ENCODE measurements at places on chromosomes 12 and 14.
A peak's percentile ranks its signal among the peaks of the same experiment; 100 is the strongest.

DNA sequence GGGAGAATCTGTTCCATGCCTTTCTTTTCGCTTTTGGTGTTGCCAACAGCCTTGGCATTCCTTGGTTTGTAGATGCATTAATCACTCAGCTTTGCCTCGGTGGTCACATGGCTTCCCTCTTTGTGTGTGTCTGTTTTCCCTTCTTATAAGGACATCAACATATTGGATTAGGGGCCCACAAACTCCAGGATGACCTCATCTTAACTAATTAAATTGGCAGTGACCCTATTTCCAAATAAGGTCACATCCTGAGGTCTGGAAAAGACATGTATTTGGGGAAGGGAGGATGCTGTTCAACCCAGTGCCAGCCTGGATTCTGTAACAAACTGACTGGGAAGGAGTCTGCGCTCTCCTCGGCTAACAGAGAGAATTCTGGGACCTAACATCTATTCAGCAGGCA, 365.7 kb upstream of the FKBP4 start:
- no peak for DNase-seq

- DNase-seq = no peak
These were observed 255.2 kb upstream of the SFSWAP start for GRCh38 chr12:131455581-131456110.

GRCh38 chr14:62674563-62675237, 370.6 kb downstream of the KCNH5 start:
- DNase-seq = no peak

- peak; percentile 37 for DNase-seq
These were observed 26.6 kb downstream of the DDX24 start for GRCh38 chr14:94054401-94054800.

DNA sequence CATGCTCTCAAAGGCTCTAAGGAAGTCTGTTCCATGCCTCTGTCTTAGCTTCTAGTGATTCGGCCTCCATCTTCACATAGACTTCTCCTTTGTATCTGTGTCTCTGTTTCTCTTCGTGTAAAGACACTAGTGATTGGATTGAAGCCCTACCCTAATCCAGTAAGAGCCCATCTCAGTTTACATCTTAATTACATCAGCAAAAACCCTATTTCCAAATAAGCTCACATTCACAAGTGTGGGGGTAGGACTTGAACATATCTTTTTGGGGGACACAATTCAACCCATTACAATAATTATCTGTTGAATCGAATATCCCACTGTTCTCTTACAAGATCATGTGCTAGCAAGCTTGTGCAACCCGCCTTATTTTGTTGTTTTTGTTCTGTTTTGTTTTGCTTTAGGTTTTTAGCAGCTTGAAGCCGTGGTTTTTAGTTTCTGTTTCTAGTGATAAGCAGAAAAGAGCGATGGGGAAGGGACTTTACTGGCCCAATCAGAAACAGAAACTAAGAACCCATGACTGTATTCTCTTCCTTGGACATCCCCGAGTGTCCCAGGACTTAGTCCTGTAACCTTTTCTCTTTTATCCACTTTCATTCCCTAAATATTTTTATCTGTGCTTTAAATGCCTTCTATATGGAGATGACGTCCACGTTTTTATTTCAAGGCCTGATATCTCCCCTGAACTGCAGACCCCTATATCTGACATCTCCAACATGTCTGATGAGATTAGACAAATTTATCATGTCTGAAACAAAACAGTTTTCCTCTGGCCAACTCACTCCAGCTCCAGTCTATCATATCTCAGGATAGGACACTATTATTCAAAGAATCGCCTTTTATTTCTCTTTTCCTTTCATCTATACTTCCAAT, 353.0 kb downstream of the CCDC91 start:
- DNase-seq = no peak

- no peak for DNase-seq
These were observed 241.8 kb upstream of the RGS6 start for GRCh38 chr14:71690478-71690877.

- no peak for DNase-seq
These were observed 84.1 kb upstream of the TBX3 start for GRCh38 chr12:114767906-114768722.

DNA sequence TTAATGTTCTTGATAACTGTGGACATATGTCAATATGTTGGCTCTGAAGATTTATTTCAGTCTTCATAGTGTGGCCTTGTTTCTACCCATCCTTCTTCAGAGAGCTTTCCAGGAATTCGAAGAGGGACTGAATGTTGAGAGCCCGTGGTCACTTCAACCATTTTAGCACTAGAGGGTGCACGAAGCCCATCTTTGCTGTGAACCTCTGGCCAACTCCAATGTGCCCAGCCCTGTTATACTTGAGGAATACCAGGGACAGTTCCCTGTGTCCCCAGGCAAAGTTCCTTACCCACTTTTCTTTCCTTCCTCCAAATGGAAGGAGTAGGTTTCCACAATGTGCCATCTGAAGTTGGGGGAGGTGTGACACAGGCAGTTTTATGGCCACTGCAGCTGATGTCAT, 603.5 kb downstream of the RPL10L start:
- no peak for DNase-seq

DNA sequence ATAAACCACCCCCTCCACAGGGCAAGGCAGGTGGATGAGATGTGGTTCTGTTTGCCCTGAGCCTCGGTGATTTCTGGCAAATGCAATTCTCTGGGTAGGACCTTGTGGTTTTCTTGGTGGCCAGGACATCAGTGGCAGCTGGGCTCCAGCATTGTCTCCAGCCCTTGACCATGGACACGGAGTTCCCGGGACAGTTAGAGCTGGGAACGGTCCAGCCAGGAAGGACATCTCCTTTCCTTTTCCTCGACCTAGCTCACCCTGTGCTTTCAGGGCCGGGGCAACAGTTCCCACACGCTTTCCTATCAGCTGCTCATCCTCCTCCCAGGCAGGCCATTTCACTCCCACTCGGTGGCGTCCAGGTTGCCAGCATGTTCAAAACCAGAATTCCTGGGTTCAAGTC, 9.2 kb downstream of the SERPINA4 start:
- peak; percentile 44 for DNase-seq

GRCh38 chr12:101591781-101592180, 3.0 kb upstream of the MYBPC1 start:
- DNase-seq = no peak

DNA sequence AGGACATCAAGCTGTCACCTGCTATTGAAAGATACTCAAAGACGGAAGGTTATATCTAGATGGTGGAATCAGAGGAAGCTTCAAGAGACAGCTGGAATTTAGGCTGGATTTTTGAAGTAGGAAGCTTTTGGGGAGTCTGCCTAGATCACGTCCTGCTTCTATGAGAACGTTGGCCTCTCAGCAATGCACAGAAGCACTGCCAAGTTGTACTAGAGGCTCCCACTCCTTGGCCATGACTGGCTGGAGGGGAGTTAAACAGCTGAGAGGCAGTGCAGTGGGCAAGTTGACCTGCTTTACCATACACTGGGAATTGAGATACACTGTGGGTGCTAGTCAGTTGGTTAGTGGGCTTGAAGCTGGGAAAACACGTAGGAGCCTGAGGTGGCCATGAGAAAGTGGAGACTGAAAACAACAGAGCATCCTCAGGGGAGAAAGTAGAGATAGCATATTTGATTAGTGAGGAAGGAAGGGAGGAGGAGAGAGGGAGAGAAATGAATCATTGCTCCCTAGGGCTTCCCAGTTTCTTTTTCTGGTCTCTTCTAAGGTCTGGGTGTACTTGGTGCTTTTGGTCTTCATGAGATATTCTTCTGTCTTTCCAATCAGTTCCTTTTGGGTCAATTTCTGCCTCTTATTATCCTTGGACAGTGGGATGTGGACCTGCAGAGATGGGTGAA, 110.8 kb downstream of the EMP1 start:
- DNase-seq = no peak

DNA sequence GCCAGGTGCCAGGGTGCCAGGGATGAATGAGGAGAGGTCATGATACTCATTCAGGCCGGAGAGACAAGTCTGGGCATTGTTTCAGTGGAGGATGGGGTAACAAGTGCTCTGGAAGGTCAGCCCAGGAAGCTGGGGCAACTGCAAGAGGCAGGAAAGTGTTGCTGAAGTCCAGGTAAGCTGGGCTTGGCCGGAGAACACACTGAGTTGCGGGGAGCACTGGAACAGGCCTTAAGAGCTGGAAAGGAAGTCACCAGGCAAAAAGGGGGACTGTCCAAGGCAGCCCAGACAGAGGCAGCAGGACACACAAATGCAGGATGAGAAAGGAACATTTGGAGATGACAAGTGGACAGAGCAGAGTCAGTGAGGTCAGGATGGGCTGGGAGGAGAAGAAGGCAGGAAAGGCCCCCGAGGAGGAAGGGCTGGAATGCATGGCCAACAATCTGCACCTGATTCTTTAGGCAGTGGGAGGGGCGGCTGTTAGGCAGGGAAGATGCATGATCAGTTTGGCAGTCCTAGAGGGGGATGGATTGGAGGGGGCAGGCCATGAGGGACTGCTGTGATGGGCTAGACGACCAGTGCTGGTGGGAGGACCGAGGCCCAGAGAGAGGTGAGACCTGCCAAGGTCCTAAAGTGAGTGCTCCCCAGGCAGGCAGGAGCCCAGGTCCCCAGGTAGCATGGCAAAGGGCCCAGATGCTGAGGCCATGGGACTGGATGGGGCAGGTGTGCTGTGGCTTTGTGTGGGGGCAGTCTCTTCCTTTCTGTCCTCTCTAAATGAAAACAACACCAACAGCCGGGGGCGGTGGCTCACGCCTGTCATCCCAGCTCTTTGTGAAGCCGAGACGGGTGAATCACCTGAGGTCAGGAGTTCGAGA, 17.2 kb upstream of the HHIPL1 start:
- DNase-seq = no peak

- no peak for DNase-seq
These were observed 924.1 kb upstream of the TMEM132C start for GRCh38 chr12:127342861-127343260.

DNA sequence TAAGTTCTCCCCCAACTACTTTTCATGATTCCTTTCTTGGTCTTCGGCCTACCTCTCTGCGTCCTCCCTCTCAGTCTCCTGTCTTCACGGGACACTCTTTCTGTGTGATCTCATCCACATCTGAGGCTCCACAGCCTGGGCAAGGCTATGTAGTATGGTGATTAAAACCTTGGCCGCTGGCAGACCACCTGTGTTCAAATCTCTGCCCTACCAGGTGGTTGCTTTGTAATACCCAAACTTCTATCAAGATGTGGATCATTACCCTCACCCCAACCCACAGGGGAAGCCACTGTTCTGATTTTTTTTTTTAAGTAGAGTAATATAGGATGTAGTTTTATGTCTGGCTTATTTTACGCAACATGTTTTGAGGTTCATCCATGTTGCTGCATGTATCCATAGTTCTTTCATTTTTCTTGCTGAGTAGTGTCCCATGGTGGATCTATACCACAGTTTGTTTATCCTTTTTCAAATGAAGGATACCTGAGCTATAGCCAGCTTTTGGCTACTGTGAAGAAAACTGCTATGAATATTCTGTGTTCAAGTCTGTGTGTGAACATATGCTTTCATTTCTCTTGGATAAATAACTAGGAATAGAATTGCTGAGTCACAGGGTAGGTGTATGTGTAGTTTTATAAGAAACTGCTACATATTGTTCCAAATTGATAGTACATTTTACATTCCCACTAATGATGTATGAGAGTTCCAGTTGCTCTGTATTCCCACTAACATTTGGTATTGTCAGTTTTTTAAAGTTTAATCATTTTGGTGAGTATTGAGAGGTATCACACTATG, 8.3 kb upstream of the STAT6 start:
- no peak for DNase-seq

GRCh38 chr14:93142854-93143652, 27.3 kb upstream of the ITPK1 start:
- no peak for DNase-seq

DNA sequence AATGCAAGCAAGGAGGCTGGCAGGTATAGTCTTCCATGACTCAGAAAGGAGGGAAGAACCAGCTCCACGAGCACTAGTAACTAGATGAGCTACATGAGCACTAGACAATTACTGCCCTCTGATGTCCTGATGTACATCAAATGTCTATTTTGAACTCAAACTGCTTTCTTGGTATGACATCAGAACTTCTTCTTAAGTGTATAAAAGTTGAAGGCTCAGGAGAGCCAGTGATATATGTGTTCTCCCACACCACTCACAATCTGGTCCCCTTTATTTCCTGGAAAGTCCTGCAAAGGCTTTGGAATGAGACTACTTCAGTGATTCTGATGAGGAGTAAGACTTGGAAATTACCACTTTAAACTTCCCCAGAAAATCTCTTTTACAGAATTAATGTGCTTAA, 18.5 kb upstream of the DHRS7 start:
- no peak for DNase-seq

- DNase-seq = no peak
These were observed 11.4 kb upstream of the ORAI1 start for GRCh38 chr12:121614872-121615467.

GRCh38 chr14:75395862-75396261, 32.0 kb upstream of the JDP2 start:
- no peak for DNase-seq

- DNase-seq = no peak
These were observed 106.8 kb downstream of the DAD1 start for GRCh38 chr14:22482085-22482694.

- no peak for DNase-seq
These were observed 101.7 kb upstream of the CCDC175 start for GRCh38 chr14:59678352-59678751.

GRCh38 chr14:71487449-71487848, 444.8 kb upstream of the RGS6 start:
- DNase-seq = no peak

- no peak for DNase-seq
These were observed 31.5 kb downstream of the NOC4L start for GRCh38 chr12:132175496-132176384.

DNA sequence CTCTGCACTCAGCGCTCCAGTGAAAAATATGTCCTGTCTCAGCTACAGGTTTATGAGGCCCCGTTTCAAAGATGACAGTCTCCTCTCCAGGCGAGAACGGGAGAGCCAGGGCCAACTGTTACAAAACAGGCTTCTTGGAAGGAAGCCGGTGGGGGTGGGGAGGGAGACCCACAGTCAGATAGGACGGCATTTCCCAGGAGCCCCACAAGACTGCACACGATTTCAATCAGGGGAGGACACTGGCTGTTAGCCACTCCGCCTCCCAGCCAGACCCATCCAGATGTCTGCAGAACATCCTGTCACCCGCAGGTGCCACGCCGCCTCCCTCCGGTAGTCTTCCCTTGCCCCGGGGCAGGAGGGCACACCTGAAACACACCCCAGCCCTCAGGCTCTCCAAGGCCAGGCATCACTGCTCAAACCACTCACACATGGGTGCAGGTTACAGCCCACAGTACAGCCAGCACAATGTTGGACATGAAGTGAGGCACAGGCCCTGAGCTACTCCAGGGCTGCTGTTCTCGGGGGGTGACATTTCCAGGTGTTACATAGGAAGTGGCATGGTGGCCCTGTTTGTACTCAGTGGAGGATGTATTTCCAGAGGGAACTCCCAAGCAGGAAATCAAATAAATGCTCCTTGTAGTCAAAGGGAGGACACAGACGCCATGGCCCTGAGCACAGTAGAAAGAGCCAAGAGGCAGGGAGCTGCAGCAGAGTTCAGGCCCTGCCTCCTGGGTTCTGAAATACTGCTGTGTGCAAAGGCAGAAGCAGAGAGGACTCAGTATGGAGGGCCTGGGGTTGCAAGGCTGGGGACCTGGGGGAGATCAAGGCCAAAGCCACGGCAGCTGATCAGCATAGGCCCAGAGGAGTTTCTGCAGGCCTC, 138.1 kb downstream of the BCL11B start:
- DNase-seq = no peak

Data from left forelimb (tissue), 1 donor.